ENCODE measurements at places on chromosomes 16 and 17.

DNA sequence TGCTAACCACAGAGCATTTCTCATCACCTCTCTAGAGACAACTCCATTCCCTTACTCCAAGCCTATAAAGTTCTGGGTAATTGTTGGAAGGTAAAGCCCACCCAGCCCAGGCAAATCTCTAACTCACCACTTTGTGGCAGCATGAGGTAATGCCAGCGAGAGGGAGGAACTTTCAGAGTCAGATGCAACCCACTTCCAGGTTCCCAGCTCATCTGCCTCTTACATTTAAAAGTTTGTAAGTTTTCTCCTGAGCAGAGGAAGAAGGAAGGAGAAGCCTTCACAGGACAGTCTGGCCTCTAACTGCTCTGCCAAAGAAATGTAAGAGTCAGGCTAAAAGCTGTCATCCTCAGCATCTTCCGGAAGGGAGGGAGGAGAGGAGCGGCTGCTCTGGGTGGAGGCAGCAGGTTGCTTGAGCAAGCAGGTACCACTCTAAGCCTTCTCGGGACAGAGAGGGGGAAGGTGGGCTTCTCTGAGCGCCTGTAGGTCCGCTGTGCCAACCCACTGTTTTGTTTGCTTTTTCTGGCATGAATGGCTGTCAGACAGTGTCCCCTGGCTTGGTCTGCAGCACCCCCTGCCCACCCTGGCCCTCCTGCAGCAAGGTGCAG is 1.0 kb downstream of the ZNF319 start:
- peak; percentile 40 for DNase-seq

DNA sequence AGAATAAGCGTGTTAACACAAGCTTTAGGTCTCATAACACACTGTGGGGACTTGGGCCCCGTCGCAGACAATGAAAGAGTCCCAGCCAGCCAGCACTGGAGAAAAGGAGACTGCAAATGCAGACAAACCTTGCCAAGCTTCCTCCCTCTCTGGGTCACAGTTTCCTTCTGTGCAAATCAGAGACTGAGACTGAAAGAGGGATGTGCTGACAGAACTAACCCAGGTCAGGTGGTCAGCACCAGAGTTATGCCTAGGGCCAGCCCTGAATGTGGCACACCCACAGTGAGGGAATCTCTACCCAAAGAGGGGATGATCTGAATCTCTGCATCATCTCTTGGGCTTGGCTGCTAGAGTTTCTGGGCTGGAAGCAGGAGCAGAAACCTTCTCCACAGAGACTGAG is 282.3 kb upstream of the CCL2 start:
- DNase-seq = no peak

GRCh38 chr17:31226950-31227349 is 70.1 kb downstream of the OMG start:
- no peak for DNase-seq

DNA sequence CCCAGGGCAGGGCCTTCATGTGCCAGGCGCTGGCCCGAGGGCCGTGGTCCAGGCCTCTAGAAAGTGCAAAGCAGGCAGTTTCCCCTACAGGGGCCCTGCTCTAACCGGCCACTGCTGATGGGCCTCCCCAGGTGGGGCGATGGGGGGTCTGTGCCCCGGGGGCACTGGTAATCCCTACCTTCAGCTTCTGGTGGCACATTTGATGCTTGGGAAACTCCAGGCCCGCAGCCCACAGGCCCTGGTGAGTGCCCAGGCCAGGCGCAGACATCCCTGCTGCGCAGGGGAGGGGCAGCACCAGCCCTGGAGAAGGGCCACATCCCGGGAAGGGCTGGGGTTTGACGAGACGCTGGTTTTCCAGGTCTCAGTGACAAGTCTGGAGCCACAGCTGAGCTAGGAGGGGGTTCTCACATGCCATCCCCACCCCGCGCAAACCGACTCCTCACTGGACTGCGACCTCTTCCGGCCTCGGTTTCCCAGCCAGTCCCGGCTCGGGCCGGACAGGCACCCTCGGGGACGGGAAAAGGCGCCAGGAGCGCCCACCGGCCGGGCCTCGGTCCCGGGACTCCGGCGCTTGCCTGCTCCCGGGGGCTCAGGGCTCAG is 1.6 kb downstream of the DOC2B start:
- no peak for DNase-seq

- DNase-seq = no peak
Observed at GRCh38 chr17:78034429-78035091, 76.1 kb downstream of the TNRC6C start.
